CD4-positive, alpha-beta T cell treated with Interleukin-12 subunit alpha and Interleukin-12 subunit beta, for 1 hour (primary cell): ENCODE measurements at places on chromosomes 4 and X.

GRCh38 chrX:106899276-106899675 is 3.9 kb downstream of the RIPPLY1 start:
- DNase-seq, result no peak

DNA sequence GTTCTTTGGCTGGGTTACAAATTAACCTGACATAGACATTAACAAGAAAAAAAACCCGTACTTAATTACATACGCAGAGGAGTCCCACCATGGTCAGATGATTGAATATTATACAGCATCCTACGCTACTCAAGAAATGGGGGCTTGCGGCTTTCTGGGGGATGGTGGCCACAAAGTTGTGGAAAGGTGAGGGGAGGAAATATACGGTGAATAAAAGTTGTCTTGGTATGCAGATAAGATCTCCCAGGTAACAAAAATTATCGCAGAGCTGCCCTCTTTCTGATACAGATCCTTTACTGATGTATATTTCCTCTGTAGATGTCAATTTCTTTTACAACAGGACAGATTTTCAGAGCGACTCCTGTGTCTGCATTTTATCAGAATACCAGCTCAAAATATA is 890 bp downstream of the DCAF16 start:
- DNase-seq, result peak; percentile 20

- DNase-seq, result no peak
These were observed 206.7 kb downstream of the RASL11B start for GRCh38 chr4:53068755-53069330.

- no peak for DNase-seq
These were observed 28.4 kb downstream of the NPNT start for GRCh38 chr4:105923497-105924238.
